IPS-NIHi11 (cell line): ENCODE measurements at places on chromosomes 7 and 10.
A peak's percentile ranks its signal among the peaks of the same experiment; 100 is the strongest.

GRCh38 chr10:4390219-4390618, 435.8 kb upstream of the AKR1E2 start:
- no peak for DNase-seq

GRCh38 chr7:44116087-44116788, 7.1 kb downstream of the POLD2 start:
- no peak for DNase-seq

- peak; percentile 91 for DNase-seq
Observed at GRCh38 chr10:78964952-78965633, 103.7 kb upstream of the ZMIZ1 start.

DNA sequence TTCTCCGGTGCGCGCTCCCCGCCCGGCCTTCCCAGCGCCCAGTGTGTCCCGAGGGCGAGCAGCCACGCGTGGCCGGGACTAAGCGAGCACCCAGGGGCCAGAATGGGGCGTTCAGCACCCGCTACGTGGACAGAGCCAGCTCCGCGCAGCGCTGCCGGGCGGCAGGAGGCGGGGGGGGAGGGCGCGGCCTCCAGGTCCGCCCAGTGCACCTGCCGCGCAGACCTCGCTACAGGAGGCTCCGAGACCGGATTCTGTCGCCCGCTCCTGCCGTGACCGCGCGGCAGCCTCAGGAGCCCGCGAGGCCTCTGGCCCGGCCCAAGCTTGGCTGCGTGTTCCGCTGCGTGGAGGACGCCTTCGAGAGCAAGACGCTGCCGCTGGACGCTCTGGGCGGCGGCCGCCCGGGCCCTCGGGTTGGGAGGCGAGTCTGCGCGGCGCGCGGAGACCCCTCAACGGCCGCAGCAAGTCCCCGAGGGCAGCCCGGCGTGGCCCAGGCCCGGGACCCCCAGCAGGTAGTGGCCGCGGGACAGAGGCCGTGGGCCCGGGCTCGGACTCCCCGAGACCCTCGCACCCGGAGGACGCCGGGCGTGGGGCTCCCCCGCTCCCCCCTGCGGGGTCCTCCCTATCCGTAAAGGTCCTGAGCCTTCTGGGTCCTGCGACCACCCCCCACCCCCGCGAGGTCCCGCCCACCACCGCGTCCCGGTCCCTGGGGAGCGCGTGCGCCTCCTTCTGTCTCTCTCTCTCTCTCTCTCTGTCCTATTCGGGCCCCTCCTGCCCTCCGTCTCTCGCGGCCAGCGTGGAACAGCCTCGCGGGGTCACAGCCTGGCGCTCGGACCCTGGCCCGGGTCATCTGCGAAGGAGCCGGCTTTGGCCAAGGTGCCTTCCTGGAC, 904 bp upstream of the DPYSL4 start:
- DNase-seq, result peak; percentile 89

- DNase-seq, result no peak
Observed at GRCh38 chr10:86329896-86330680, 36.5 kb downstream of the GRID1 start.

DNA sequence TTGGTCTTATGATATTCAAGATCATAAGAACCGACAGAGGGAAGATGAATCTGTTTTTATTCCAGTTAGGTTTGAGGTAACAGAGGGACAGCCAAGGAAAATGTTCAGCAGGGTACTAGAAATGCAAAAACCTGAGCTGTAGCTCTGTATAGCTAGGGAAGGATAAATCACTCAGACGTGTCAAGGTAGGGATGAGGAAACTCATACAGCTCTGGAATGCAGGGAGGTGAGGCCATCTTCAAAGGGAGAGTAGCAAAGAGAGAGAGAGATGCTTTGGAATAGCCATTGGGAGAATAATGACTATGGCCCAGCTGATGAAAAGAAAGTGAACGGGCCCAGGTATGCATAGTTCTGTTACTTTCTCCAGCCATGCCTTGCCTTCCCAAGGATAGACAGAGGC, 77.8 kb downstream of the PAX2 start:
- no peak for DNase-seq

- no peak for DNase-seq
Observed at GRCh38 chr7:77954773-77955555, 156.4 kb downstream of the PHTF2 start.

GRCh38 chr10:11004144-11005077, 13.3 kb upstream of the CELF2 start:
- DNase-seq, result no peak

DNA sequence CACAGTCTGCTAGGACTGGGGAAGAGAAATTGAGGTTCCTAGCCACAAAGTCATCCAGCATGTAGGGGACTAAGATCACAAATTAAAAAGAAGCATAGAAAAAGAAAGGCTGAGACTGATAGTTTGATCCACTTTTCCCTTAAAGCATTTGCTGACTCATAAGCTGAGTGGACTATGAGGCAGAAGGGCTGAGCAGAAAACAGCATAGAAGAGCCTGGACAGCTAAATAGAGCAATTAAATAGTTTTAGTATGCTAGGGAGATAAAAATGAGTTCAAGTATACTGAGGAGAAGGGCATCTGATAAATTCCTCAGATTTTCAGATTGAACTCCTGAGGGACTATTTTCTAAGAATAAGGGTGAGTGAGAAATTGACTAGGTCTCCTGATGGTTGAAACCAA, 155.9 kb upstream of the EGR2 start:
- DNase-seq, result no peak
